ENCODE measurements at places on chromosomes 7 and 10.
A peak's percentile ranks its signal among the peaks of the same experiment; 100 is the strongest.

- DNase-seq: no peak
These were observed 326.5 kb downstream of the GATA3 start for GRCh38 chr10:8380833-8381496.

- DNase-seq: no peak
These were observed 153.3 kb downstream of the TMEM26 start for GRCh38 chr10:61299841-61300240.

DNA sequence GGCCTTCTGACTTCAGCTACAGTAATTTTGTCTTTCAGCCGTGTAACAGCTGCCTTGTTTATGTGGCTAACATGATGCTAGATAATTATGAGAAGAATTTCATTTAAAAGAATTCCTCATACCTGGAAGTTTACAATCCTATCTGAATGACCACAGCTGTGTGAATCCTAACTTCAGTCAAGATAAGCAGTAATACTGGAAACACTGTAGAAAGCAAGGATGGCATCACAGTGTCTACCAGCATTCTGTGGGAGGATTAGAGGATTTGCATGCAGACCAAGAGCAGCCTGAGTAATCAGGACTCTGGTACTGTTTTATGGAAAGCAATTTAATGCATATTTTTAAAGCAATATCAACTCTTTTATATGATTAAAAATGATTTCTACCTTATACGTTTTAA is 282.4 kb downstream of the EXOC4 start:
- DNase-seq: no peak

- no peak for DNase-seq
These were observed 288.1 kb upstream of the PRKCQ start for GRCh38 chr10:6868036-6868725.

- DNase-seq: no peak
These were observed 192.1 kb upstream of the MKI67 start for GRCh38 chr10:128318366-128318765.

GRCh38 chr7:33155811-33156210 is 26.4 kb downstream of the BBS9 start:
- DNase-seq: peak; percentile 56

DNA sequence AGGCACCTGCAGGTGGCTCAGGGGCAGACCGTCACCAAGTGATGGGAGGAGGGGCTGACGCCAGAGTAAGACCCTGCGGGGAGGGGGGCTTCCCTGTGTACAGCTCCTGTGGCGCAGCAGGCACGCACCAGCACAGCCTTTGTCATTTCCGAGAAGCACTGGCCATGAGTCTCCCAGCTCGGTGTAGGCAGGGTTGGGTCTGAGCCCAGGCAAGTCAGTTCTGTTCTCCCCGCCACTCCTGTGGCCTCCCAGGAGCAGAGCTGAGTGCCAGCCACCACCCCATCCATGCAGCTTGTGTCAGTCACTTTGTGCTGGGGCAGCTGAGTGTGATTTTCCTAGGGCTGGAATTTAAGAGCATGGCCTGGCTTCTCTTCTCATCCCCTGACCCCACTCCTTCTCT is 13.2 kb downstream of the CPSF4 start:
- no peak for DNase-seq

GRCh38 chr10:123808906-123809305 is 82.7 kb downstream of the CPXM2 start:
- peak; percentile 82 for DNase-seq

DNA sequence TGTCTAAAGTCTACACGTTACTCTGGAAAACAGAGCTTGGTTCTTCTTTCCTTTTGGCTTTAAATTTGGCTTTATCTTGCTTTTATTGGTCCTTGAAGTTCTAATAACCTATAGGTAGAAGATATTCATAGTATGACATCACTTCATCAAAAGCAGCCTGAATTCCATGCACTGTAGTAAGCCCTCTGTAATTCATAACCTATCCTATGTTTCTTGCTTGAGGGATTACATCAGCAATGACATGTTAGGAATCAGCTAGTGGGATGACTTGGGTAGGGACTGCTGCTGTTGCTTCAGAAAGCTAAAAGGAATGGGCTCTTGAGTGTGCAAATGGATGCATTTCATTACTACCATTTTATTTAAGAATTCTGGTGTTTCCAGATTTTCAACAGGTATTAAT is 184.9 kb downstream of the PTEN start:
- peak; percentile 60 for DNase-seq

DNA sequence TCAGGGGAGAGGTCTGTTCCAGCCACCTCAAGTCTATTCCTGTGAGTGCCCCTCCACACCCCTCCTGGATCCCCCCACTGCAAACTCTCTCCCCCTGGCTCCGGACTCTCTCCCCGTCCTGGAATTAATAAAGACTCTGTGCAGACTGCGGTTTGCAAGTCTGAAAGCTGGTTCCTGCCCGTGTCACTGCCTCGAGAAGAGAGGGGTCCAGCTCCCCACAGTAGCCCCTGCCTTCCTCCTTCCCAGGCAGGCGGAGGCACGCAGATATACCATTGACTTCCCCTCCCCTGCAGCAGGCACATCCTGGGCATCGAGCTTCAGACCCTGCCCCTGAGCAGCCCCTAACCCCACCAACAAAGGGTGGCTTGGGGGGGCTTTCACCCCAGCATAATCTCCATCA is 2.2 kb upstream of the ELN start:
- DNase-seq: no peak

DNA sequence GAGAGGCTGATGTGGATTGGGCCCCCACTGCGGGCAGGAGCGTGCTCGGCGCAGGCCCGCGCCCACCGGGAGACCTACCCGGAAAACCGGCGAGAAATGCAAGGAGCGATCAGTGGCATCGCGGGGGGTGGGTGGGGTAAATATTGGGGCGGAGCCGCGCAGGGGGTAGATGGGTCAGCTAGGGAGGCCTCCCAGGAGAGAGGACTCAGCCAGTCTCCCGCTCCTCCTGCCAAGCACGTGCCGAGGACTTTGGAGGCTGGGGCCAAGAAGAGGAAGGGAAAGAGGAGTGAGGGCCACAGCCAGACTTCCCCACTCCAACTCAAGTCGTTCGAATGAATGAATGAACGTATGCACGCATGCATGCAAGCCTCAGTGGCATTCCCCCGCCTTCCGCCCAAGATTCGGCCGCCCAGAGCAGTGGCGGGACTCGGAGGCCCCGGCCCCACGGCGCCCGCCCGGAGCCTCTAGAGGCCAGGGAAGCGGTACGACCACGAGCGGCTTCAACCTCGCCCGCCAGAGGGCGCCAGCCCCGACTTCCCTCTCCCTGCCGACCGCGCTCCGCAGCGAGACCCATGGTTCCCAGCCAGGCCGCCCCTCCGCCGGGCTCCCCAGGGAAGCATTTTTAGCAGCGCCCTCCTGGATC is 3.6 kb downstream of the NPM3 start:
- DNase-seq: peak; percentile 63

DNA sequence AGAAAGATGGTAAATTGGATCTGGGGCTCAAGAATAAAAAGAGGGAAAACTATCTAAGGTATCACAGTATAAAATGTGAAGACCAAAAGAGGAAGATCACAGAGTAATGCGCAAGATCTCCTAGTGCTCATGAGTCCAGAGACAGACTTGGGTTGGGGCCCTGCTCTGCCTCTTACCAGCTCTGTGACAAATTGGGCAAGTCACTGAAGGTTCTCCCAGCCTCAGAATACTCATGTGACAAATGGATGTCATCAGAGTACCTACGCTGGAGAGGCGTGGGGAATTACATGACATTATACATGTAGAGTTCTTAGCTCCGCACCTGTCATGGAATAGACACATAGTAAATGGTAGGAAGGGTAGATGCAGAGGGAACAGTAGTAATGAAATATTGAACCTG is 124.4 kb downstream of the DOCK4 start:
- no peak for DNase-seq

- peak; percentile 55 for DNase-seq
These were observed 294.5 kb upstream of the NFE2L3 start for GRCh38 chr7:25857376-25858067.

DNA sequence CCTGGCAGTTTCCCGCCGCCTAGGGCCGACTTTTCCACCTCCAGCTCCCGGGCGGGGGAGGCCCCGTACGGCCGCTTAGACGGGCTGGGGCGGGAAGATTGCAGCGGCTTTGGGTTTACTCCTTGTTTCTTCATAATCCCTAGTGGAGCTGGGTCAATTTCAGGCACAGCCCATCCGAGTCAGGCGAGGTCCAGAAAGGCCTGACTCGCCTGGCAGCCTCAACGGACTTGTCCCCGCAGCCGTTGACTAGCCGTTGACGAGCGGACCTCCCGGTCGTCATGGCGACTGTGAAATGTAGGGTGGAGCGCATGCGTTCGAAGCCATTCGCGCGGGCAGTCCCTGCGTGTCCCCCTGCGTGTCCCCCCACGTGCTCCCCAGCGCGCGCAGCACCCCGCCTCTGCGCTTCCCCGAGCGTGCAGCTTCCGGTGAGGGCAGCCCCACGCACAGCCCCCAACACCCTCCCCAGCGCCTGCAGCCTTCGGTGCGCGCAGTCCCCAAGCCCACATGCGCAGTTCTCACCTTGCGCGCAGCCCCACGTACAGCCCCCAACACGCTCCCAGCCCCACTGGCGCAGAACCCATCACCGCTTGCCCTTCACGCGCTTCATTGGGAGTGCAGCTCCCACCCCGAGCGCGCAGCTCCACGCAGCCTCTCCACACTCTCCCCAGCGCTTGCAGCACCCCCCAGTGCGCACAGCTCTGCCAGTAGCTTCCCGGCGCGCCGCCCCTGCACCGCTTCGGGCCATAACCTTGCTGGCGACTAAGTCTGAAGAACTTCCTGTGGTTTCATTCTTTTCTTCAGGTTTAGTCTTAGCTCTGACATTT is 67.8 kb downstream of the TBX20 start:
- peak; percentile 43 for DNase-seq

GRCh38 chr10:127563718-127564553 is 14.8 kb downstream of the NPS start:
- no peak for DNase-seq

GRCh38 chr10:23095966-23096801 is 805 bp downstream of the MSRB2 start:
- DNase-seq: peak; percentile 47

DNA sequence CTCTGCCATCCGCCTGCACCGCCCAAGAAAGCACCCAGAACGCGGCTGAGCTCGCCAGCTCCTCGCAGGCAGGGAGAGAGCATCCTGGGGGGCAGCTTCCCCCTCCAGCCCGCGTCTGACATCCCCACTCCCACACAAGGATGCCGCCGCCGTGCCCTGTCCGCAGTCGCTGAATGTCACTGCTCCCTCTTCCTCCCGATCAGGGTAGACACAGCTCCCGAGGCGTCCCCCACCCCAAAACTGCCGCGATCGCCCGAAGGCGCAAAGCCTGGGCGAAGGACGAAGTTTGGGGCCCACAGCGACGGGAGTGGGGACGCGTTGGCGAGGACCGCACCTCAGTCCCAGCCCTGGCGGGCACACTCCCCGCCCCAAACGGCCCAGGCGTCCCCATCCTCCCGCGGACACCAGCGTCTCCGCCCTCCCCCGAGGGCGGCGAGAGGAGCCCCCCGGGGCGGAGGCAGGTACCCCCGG is 1.5 kb upstream of the KAT6B start:
- DNase-seq: peak; percentile 25

DNA sequence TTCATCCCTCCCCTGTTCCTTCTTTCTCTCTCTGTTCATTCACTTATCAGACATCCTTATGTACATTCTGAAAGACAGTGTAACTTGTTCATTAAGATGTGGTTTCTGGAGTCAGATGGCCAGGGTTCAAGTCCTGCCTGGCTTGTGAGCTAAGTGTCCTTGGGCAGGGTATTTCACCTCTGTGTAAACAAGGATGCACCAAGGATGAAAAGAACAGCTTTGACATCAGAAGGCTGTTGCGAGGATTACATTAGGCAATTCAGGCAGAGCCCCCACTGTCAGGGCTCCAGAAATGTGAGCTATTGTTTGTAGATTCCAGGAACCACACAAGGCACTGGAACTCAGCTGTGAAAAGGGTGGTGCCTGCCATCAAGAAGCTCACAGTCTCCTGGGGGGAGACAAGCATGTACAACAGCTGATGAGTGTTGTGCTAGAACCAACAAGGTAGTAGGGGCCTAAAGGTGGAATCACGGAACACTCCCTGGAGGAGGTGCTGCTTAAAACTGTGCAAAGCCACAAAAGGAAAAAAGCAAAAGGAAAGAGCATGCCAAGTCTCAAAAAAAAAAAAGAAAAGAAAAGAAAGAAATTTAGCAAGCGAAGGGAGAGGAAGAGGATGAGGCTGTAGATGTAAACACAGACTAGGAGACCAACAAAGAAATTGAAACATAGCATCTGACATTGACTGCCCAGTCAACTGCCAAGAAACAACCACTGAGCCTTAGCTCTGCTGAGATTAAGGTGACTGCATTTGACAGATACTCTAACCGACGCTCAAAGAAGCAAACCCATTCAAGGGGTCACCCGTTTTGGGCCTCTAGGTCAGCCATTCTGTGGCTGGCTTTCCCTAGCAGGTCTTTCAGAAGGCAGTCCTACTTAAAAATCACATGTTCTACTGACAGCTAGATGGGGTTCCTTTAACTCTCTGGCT is 12.5 kb downstream of the PDLIM1 start:
- DNase-seq: peak; percentile 71

DNA sequence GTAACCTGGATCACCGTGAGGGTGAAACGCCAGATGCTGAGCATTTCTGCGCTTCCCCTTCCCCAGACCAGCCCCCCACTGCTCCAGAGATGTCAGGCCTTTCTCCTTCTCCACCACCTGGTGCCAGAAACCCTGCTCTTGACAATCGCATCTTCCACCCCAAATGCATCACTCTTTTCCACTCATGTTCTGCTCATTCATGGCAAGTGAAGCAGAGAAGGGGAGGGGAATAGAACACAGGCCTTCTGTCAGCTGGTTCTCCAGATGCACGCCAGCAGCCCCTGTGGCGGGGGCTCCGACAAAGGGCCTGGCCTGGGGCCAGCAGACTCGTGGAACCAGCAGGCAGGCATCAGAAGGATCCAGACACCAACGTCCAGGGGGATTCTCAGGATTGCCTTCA is 68.5 kb upstream of the SVIL start:
- DNase-seq: no peak

DNA sequence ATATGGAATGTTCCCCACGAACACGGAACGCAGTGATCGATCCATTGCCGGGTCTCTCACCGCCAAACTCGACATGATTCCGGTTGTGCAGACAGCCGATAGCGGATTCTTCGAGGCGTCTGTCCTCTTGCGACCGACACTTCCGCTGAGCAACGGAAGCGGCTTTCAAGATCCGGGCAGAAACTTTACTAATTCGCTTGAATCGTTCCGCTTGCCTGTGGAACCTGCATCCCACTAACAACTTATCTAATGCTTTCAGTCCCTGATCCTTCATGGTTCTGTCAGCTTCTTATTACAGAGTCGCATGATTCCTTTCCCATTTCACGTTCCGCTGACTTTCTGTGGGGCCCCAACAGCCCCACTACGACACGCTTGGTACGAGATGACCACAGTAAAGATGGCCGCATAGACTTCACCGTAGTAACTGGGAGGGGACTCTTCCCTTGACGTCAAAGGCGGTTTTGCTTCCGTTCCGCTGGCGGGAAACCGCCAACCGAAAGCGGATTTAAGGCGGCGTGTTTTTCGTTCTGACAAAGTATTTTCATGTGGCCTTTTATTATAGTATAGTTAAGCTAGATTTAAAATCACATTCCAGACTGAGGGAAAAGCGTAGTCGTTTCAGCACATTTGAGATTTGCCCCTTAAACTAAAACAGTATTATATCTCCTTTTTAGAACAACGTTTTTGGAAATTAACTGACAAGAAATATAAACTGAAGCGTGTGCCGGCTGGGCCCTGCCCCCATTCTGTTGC is at the start of gene CSTF2T:
Gene CSTF2T (minus strand): TSS at position 121 of the 753 bp plus-strand sequence. CDS start 46 bp downstream, at position 75.
- peak; percentile 94 for DNase-seq
